ENCODE measurements at places on chromosomes 1 and 21.

GRCh38 chr1:55867304-55867843 is 652.2 kb upstream of the USP24 start:
- no peak for DNase-seq

GRCh38 chr1:156410740-156411139 is 41.7 kb downstream of the RHBG start:
- DNase-seq, result no peak

DNA sequence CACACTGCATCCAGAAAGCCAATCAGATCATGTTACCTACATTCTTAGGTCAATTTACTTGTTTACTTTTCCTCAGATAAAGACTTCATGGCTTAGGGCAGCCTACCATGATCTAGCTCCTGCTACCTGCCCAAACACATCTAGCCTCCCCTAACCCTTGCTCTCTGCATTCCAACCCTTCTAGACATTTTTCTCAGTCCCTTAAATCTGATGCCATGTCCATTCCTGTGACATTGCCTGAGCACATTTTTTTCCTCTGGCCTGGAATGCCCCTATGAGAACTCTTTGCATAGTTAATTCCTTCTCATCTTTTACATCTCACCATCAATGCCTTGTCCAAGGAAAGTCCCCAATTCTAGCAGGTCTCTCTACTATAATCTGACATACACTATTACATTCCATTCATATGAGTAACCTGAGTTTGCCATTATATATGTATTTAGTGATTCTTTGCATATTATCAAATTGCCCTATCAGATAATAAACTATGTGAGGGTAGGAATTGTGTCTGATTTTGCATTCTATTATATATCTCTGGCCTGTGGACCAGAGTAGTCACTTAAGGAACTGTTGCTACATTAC is 166.9 kb downstream of the COL11A1 start:
- no peak for DNase-seq

DNA sequence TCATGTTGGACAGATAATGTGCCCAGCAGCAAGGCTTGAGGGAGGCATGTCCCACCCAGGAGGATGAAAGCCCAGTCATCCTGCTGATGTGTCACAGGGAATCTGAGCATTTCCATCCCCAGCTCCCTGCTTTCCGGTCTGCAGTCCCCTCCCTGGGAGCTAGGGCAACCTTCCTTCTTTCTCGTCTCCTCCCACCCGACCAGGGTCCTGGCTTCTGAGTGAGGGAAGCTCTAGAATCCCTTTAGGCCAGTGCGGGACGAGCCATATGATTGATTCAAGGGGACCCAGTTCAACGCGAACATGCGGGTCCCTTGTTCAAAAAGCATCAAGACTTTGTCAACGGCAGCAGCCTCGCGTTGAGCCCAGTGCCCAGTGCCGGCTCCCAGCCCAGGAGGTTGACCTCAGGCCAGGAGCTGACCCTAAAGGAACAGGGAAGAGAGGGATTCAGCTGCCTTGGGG is 96.7 kb upstream of the TMPRSS2 start:
- no peak for DNase-seq

GRCh38 chr1:10497109-10497508 is 22.4 kb downstream of the PEX14 start:
- no peak for DNase-seq

DNA sequence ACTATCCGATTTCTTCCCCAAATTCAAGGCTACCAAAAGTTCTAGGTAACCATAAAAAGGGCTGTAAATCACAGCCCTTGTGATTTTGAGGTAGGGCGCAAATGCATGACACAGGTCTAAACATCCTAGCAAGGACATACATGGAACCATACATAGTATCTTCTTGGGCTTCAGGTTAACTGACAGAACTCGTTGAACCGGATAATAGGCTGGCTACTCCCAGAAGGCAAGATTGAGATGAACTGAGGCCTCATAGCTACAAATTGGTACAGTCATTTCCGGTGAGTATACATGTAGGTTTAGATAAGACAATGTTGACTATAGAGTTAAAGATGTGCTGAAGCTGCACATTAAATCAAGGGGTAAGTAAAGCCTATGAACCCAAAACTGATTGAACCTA is 27.3 kb upstream of the TP53BP2 start:
- no peak for DNase-seq

Data from activated gamma-delta T cell treated with Interleukin-2 at 50 U/mL for 16 hours (primary cell).